ENCODE measurements at places on chromosomes 12 and 14.

DNA sequence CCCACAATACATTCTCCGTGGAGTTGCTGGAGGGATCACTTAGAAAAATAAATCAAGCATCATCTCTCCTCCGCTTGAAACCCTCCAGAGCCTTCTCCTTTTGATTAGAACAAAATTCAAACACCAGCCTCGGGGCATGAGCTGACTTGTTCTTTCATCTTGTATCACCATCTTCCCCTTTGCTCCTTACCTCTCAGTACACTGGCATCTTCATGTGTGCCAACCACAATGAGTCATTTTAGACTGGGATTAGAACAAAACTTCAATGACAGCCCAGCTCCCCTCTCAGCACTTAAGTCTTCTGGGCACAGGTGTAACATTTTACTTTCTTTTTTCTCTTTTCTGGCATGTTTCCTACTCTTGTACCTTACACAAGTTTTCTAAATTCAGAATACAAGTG lies 1159.2 kb upstream of the TMEM132C start:
- DNase-seq, result no peak

GRCh38 chr12:116121453-116121871 lies 156.0 kb downstream of the MED13L start:
- peak; percentile 10 for DNase-seq

- DNase-seq, result no peak
These were observed 41.6 kb downstream of the EXOC5 start for GRCh38 chr14:57227083-57227482.

- DNase-seq, result no peak
These were observed 104.7 kb downstream of the VEZT start for GRCh38 chr12:95322326-95322725.

GRCh38 chr12:40248585-40249297 lies 23.9 kb downstream of the LRRK2 start:
- no peak for DNase-seq

- DNase-seq, result no peak
These were observed 1.6 kb upstream of the ACOT6 start for GRCh38 chr14:73610687-73611086.

- DNase-seq, result no peak
These were observed 2.1 kb downstream of the RNASE13 start for GRCh38 chr14:21032326-21033132.

DNA sequence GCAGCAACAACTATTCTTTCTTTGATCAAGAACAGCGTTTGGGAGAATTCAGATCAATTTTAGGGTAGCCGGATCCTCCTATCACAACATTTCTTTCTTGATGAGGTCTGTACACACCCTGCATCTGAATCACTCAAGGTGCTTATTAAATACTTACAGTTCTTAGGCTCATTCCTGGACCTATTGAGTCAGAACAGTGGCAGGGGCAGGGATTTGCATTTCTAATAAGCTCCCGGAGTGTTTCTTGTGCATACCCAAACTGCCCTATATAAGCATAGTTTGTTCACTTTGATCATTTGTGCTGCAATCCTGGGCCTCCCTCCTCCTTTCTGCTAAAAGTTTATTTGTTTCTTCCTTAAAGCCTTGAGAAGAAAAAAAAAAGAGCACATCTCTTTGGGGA lies 80.5 kb upstream of the RPH3A start:
- no peak for DNase-seq

DNA sequence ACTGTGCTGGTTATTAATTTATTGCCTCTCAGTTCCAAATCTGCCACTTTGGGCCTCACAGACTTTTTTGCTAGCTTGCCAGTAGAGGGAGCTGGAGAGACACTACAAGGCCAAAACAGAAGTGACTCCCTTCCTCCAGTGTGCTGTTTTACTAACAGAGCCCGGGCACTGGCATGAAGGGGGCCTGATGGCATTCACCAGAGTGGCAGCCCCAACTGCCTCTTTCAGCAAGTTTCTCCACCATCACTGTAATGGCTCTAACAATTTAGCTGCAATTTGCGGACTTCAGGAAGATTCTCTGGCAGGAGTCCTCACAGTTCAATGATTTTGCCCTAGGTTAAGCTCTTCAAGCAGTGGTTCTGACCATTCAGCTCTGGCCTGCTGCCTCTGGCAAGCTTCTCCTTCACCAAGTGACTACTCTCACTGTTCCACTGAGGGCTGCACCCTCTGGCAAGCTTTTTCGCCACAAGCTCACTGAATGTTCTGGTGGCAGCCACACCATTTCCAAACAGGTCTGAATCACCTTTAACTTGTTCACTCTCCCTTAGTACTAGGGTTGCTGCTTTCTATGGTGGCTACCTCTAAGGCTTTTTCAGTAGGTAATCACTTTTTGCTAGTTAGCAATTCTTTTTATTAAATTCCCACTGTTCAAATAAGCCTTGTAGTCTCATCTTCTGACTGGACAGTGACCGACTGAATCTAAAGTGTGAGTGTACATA lies 104.9 kb downstream of the ZC3H14 start:
- DNase-seq, result peak; percentile 65

- DNase-seq, result peak; percentile 12
These were observed 225.0 kb upstream of the GRIP1 start for GRCh38 chr12:66903782-66904396.

GRCh38 chr12:106118-106591 lies 39.6 kb downstream of the IQSEC3 start:
- no peak for DNase-seq

GRCh38 chr12:20390846-20391245 lies 22.5 kb downstream of the PDE3A start:
- no peak for DNase-seq

GRCh38 chr14:104393898-104394381 lies 185.6 kb upstream of the C14orf180 start:
- peak; percentile 76 for DNase-seq
